Activated CD4-positive, alpha-beta T cell treated with anti-CD3 and anti-CD28 coated beads, Interleukin-2, amount 50 U/mL, for 24 hours (primary cell): ENCODE measurements at places on chromosomes 7 and 10.

DNA sequence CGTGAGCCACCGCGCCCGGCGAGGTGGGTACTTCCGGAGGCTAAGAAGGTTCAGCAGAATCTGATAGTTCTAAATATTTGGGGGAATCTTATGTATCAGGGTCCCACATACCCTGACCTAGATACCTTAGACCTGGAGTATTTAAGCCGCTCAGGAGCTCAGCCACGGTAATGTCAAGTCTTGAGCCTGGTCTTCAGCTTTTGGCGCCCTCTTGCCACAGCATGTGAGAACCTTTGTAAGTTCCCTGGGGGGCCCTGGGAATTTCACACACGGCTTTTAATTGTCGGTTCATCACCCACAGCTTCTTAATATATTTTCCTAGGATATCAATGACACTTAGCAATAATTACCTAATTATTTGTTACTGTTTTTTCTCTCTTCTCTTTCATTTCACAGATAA is 324.3 kb upstream of the GALNT17 start:
- DNase-seq = no peak

DNA sequence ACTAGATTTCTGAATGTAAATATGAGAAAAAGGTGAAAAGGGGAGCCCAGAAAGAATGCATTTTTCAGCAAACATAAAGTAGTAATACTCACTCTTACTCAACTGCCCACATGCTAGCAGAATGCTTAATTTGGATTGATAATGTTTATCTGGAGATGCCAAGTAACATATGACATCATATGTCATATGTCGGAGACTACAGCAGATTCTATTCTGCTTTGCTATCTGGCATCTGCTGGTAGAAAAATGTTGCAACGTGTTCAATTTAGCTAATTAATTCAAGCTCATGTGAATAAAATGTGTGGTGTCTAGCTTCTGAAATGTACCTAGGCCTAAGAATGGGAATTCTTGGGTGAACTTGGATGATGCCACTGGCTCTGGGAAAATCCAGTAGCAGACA is 4.5 kb downstream of the BBIP1 start:
- DNase-seq = no peak

- no peak for DNase-seq
Observed at GRCh38 chr10:83332690-83333089, 806.6 kb upstream of the GHITM start.

GRCh38 chr7:111029574-111030251 is 61.2 kb upstream of the LRRN3 start:
- peak; percentile 76 for DNase-seq

GRCh38 chr10:99658622-99659030 is 683 bp upstream of the ENTPD7 start:
- DNase-seq = peak; percentile 12

DNA sequence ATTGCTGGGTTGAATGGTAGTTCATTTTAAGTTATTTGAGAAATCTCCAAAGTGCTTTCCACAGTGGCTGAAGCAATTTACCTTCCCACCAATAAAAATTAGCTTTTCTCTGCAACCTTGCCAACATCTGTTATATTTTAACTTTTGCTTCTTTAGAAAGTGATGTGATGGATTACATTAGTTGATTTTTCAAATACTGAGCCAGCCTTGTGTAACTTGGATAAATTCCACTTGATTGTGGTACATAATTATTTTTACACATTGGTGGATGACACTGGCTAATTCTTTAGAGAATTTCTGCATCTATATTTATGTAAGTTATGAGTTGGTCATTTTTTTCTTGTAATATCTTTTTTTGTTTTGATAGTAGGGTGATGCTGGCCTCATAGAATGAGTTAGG is 634.1 kb downstream of the GALNT17 start:
- no peak for DNase-seq

DNA sequence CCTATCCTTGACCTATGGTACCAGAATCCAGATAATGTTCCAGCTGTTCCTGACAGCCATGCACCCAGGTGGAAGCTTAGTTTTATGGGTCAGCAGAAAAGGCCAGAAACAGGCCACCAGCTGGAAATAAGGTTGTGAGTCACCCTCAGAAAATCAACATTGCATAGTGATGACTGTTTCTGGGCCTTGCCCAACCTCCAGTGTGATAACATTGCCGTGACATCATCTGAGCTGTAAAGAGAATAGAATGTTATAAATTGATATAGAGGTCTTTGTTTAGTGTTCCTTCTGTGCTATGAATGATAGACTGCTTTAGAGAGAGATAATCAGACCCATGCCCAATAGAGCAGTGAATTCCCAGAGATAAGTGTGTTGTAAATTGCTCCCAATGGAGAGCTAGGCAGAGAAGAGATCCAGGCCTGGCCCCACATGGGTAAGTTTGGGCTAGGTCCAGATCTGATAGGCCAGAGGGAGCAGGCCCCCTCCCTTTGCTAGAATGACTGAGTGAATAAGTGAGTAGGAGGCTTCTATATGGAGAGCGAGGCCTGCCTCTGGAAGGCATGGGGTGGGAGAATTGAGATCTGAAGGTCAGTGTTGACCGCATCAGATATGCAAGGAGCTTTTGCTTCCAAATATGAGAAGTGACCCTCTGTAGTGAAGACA is 14.2 kb upstream of the HPS1 start:
- no peak for DNase-seq

GRCh38 chr7:24913801-24914464 is 66.0 kb downstream of the OSBPL3 start:
- no peak for DNase-seq

GRCh38 chr7:122199171-122199570 is 55.1 kb upstream of the AASS start:
- DNase-seq = no peak

DNA sequence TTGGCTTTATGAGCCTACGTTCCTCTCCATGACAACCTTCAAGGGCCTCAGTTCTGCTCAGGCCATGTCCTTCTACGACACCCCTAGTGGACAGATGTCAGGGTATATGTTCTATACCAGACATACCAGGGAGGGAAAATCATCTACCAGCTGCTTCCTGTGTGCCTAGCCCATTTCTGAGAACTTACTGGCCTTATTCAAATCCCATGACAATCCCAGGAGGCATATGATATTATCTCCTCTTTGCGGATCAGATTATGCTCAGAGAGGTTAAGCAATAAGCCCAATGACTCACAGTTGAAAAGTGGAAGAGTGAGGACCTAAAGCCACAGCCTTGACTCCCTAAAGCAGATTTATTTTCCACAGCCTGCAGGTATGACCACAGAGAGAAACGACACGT is 139.3 kb downstream of the GLI3 start:
- DNase-seq = no peak

DNA sequence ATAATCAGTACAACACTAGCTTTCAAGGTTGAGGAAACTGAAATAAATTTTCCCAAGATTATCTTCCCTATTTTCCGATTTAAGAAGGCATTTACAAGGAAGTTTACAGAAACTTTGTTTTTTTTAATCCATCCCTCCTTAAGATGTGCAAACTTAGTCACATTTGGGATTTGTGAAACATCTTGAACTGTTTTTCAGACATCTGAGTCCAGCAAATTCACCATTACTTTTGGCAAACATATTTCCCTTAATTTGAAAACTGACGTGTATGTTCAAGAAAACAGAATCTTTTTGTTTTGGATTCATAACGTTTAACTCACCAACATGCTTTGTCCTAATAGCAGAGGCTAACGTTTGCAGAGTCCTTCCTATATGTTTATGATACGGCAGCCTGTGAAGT is 19.5 kb downstream of the GLI3 start:
- no peak for DNase-seq

- no peak for DNase-seq
Observed at GRCh38 chr10:110474826-110475225, 22.9 kb upstream of the DUSP5 start.

DNA sequence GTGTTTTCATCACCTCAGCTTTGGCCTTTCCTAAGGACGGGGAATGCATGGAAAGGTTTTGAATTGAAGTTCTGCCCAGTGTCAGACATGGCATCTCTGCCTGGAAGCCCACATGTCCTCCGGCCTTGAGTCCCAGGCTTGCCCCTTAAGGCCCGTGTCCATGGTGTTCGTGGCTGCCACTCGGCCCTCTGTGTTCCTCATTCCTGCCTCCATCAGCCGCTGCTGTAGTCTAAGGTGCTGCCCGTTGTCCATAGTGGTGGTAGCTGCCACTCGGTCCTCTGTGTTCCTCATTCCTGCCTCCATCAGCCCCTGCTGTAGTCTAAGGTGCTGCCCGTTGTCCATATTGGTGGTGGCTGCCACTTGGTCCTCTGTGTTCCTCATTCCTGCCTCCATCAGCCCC is 180.7 kb upstream of the SHH start:
- DNase-seq = no peak

GRCh38 chr10:112330162-112330561 is 43.8 kb upstream of the ACSL5 start:
- no peak for DNase-seq

- no peak for DNase-seq
Observed at GRCh38 chr10:83991986-83992753, 147.1 kb upstream of the GHITM start.

- no peak for DNase-seq
Observed at GRCh38 chr7:46357290-46357689, 436.2 kb upstream of the IGFBP3 start.

DNA sequence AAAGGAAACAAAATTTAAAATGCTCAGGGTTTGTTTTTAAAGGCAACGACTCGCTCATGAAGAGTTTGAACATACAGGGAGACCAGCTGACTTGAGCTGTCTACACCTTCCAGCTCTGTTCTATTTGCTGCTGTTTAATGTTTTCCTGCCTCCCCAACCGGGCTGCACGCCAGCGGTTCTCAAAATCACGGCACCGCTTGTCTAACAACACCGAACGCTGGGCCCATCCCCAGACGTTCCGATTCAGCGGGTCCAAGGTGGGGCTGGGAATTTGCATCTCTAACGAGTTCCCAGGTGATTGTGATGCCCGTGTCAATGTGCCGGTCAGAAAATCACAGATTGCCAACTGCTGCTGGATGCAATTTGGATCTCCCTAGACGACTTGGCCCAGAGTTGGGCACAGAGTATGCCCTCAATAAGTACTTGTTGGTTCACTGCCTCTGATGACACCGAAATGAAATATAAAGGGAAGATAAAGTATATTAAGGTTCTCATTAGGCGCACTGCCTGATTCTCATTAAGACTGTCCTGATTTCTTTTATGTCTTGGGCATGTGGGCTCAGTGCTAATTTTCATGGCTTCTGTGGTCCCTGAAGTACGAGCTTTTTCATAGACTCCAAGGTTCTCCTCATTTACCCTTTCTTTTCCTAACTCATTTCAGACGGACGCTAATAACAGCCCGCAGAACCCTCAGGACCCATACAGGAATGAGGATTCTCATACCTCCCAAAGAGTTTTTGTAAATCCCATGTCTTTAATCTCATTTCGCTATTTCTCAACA is 28.5 kb downstream of the CELF2 start:
- no peak for DNase-seq

GRCh38 chr10:3980144-3980543 is 195.1 kb upstream of the KLF6 start:
- DNase-seq = no peak

DNA sequence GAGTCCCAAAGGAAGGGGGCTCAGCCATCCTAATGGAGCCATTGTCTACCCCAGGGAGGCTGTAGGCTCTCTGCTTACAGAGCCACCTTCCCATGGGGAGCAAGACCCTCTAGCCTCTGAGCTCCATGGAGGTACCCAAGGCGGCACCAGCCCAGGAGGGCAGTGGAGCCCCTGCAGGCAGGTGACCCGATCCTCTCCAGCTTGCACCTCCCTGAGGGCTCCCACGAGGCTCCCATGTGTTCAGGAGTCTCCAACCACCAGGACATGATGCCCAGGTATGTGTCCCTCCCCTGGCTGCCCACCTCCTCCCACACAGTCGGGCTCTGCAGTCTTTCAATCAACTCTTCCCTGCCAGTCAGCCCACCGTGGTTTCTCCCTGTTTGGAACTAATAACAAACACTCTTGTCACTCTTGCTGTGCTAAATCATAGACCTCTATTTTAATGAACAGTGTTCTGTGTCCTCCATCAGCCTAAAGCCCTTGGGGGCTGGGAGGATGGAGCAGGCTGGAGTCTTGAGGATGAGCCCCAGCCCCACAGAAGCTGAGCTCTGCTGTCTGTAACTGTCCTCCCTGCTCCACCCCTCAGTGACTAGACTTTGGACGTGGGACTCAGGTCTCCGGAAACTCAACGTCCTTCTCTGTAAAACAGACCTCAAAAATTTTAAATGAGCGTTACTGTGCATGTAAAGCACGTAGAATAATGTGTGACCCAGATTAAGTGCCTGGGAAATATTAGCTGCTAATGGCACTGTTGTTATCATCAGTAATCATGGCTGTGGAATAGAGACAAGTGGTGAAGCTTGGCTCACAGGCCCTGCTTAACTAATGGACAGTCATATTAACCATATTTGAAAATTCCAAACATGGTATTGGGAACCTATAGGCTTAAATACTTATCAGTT is 298.9 kb downstream of the WDR37 start:
- no peak for DNase-seq

GRCh38 chr7:55965805-55966421 is 1.5 kb downstream of the NIPSNAP2 start:
- DNase-seq = no peak

GRCh38 chr7:48011323-48011722 is 17.6 kb downstream of the SUN3 start:
- DNase-seq = no peak

- no peak for DNase-seq
Observed at GRCh38 chr7:95427914-95428516, 6.8 kb downstream of the PON2 start.

- no peak for DNase-seq
Observed at GRCh38 chr10:33478675-33479125, 144.2 kb upstream of the NRP1 start.

- DNase-seq = no peak
Observed at GRCh38 chr7:91567081-91568012, 303.1 kb downstream of the FZD1 start.

DNA sequence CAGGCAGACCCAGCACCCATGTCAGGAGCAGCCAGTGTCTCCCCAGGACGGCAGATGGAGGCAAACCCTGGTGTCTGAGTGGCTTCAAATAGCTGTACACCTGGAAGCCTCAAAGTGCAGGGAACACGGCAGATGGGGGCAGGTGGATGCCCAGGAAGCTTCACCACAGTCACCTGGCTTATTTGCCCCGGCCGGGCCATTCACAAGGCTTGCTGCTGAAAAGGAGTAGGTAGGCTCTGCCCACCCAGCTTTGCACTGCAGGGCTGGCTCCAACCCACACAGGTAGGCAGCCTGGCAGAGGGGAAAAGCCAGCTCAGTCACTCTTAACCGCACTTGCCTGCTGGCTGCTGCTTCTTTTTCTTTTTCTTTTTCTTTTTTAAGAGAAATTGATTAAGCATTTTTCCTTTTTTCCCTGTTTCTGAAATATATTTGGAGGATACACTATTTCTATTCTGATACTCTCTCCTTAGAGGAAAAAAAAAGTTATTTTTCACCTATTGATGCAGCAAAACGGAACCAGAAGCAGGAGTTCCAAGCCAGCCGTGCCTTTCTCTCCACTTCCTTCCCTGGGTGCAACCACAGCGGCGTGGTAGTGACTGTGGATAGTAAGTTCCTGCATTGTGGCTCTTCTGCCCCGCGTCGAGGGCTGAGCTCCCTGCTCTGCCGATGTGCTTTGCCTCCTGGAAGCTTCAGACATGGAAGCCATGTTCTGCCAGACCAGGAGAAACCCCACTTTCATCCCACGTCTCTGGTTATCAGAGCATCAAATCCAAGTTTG is 118.3 kb downstream of the KLF6 start:
- DNase-seq = no peak

- no peak for DNase-seq
Observed at GRCh38 chr7:106102387-106102966, 9.6 kb downstream of the SYPL1 start.
